ENCODE measurements at places on chromosomes 3 and 15.

- DNase-seq = no peak
These were observed 77.5 kb downstream of the RPL22L1 start for GRCh38 chr3:170792471-170792870.

- DNase-seq = no peak
These were observed 6.9 kb downstream of the ACAD11 start for GRCh38 chr3:132652640-132653270.

DNA sequence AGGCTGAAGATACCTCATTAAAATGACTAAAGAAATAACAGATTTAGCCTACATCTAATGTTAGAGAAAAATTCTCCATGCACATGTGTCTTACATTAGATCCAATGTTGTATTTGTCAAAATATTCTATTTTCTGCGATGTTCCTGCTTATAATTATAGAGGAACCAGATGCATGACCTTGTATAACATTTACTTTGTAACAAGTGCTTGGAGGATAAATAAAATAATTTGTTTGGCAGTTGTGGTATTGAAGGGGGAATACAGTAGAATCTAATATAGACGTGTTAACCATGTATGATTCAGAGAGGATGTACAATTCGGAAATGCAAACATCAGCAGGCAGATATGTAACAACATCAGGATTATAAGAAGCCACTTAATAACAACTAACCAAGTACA, 922.2 kb downstream of the TUSC7 start:
- DNase-seq = no peak

GRCh38 chr3:58366699-58367098, 34.0 kb downstream of the PXK start:
- no peak for DNase-seq

Measured in H9 (cell line).